ENCODE measurements at places on chromosomes 11 and 22.
A peak's percentile ranks its signal among the peaks of the same experiment; 100 is the strongest.

DNA sequence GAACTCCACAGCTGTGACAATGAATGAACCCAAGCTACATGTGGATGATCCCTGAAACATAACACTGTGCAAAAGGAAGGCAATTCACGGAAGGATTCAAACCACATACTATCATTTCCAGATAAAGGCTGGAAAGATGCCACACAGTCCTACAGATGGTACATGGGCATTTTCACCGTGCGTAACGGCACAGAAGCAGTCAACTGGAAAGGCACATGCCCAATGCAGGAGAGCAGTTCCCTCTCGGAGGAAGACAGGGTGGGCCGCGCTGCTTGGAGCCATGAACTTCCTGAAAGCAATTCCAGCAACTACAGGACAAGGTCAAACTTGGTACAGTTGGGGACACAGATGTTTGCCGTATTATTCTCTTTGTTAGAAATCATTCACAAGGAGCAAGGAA is 103.7 kb downstream of the SHANK2 start:
- DNase-seq = no peak

- DNase-seq = no peak
Measured at GRCh38 chr11:63682066-63683021, 1.0 kb downstream of the RTN3 start.

- DNase-seq = no peak
Measured at GRCh38 chr22:46001426-46002106, 24.6 kb upstream of the WNT7B start.

DNA sequence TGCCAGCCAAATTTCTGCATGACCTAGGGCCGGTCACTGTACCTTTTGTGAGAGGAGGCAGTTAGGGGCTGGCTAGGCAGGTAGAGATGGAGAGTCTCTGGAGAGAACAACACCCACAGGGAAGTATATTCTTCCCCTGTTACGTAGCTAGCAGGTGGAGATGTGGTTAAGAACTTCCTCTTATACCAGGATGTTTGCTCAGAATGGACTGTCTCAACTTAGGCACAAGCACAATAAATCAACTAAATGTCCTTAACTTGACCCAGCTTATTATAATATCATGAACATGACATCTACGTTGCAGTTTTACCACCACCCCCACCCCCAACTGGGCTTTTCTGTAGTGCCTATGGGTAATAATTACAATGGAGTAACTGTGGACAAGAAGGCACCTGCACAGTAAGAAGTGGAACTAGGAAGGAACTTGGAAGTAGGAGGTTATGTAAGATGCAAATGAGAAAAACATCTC is 60.7 kb upstream of the MPEG1 start:
- no peak for DNase-seq

DNA sequence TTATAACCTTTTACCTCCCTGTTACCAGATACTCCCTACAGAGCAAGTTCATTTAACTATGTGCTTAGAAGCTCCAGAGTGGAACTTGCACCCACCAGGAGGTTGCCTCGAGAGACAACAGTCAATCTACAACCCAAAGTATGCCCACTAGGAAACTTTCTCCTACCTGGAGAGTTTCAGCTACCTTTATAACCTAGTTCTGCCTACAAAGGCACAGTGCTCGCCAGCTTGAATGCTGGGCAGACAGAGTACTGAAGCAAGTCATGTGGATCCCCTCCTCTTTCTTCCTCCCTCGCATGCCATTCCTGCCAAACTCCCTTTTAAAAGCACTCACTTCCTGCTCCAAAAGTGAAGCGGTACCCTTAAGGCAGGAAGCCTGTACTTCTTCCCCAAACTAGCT is 258.9 kb downstream of the SWAP70 start:
- DNase-seq = no peak

DNA sequence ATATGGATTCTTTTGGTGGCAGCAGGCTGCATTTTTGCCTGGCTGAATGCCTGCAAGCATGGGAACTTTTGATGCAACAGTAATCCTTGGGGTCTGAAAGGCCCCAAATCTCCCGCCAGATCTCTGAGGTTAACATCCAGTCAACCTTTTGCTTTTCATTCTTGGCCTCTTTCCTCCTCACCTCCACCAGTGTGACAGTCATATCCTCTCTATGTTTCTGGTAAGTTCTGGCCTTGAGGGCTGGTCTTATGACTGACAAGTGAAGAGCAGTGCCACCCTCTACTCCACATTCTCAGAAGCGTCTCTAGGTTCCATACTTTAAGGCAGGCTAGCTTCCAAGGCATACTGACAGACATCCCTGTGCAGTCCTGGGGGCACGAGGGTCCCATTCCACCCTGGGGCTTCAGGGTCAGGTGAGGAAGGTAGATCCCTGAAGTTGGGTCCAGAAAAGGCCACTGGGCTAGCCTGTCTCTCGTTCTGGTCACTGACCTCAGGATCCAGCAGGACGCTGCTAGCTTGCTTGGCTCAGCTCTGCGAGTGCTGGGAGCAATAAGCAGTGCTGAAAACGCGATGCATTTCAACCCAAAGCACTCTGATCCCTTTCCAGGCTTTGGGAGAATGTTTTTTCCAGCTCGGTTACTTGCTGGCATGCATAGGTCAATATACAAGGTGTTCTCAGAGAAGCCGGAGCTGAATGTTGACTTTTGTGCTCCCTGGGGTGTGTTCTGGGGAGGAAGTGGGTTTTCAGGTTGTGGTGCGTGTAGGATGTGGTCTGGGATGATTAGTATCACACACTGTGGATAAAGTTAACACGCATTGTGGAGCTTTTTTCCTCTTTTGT is 75.2 kb downstream of the PTPRJ start:
- DNase-seq = peak; percentile 48

DNA sequence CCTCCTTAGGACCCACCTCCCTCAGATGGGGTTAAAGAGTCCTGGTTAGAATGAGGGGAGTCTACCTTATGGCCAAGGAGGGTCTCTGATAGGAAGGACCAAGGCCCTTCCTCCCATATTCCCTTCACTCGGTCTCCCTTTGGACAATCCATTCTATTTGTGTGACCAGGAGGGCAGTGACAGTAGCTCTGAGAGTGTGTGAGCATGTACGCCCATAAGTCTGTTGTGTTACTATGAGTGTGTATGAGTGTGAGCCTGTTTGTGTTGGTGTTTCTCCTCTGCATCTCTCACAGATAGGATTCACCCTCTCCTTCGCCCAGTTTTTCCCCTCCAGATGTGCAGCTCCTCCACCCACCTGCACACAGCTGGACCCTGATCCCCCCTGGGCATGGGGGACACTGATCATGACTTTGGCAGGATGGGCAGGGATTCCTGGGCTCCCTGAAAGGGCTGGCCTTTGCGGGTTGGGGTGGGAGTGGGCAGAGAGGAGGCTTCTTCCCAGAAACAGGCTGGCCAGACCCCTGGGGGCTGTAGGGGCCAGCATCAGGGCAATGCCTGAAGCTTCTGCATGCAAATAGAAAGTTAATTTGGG is 14.5 kb downstream of the PHLDB1 start:
- DNase-seq = no peak

DNA sequence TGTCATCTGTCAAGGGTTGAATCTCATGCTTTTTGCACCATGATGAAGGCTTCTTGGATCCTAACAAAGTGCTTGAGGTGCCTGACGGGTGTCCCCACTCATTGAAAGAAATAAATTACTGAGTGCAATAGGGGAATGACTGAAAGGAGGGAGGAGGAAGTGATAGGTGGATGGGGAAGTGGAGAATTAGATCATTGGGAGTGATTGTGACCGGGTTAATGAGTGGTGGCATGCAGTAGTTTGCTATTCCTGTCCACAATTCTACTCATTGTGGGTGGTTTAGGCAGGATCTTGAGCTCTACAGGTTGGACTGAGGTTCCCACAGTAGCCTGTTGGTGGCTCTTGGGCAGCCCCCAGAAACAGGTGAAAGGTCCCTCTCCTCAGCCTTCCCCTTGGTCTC is 44.3 kb downstream of the THAP12 start:
- DNase-seq = no peak

GRCh38 chr11:130512662-130513061 is 64.2 kb downstream of the ADAMTS15 start:
- no peak for DNase-seq

DNA sequence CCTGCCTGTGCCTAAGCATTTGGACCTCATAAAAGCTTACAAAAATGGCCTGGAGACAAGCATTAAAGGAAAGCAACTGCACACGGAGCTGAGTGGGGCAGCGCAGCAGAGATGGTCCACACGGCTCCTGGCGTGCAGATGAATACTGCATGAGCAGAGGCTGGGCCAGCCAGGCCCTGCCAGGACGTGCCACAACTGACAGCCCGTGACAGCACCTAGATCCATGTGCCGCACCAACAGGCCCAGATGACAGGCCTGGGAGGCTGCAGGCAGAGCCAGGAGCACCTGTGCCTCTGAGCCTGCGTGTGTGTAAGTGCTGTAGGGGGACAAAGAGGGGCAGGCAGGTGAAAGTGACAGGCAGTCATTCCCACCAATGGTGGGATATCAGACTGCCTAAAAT is 33.4 kb downstream of the MICAL3 start:
- DNase-seq = no peak

GRCh38 chr22:39661842-39662685 is 91.5 kb downstream of the CACNA1I start:
- DNase-seq = peak; percentile 75

- DNase-seq = no peak
Measured at GRCh38 chr22:33886696-33887095, 33.6 kb downstream of the LARGE1 start.

DNA sequence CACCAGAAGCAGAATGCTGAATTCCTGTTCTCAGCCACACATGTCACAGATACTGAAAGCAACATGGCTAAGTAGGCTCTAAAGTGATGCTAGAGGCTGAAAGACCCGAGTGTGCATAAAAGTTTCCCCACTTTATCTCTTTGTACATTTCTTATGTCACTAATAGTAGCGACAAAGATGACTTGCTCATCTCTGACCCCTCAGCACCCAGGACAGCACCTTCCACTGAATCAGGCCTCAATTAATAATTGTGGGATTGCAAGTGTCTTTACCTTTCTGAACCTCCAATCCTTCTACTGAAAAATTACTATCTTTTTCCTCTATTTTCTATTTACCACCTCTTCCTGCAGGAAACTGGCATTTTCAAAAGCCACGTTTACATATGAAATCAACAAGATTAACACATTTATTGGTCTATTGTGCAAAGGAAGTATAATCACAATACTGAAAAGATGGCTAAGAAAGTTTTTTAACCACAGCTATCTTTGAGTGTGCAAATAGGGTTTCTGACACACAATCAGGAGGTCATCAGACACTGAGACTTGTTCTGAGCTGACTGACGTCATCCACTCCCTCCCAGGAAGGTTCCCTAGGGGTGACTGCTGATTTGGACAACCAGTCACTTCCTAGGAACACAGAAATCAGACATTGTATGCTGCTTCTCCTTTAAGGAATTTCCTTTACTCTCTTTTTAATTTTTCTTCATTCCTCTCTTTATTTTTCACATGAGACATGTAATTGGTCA is 213.9 kb upstream of the ISX start:
- DNase-seq = no peak

GRCh38 chr11:73078631-73079030 is 63.5 kb downstream of the FCHSD2 start:
- DNase-seq = no peak

- DNase-seq = no peak
Measured at GRCh38 chr22:45310977-45311531, 1.3 kb downstream of the FAM118A start.

GRCh38 chr11:73870261-73870660 is 6.4 kb downstream of the COA4 start:
- DNase-seq = no peak

DNA sequence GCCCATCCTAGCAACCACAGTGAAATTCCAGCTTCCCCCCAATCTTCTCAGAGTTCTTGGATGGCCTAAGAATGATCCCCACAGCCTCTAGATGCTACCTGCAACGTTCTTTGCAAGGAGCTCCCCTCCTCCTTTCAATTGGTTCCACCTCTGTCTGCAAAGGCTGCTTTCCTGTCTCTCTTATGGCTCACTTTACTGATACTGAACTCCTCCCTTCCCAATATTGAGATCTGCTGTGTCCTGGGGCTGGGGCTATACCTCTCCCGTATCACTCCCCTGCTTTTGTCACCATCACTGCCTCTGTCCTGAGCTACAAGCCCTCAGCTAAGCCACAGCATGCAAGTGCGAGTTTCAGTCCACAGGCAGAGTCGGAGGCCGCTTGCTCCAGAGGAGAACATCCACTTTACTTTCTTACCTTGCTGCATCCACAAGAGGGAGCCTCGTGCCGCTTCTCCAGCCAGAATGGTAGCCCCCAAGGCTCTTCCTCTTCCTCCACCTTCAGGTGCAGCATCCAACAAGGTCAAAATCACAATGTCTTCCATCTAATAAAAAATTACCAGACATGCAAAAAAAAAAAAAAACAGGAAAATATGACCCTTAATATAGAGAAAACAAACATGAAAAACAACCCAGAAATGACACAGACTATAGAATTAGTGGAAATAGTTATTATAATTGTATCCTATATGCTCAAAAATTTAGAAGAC is 48.6 kb upstream of the TMEM45B start:
- DNase-seq = no peak

- DNase-seq = no peak
Measured at GRCh38 chr11:9528573-9529333, 44.7 kb upstream of the WEE1 start.

DNA sequence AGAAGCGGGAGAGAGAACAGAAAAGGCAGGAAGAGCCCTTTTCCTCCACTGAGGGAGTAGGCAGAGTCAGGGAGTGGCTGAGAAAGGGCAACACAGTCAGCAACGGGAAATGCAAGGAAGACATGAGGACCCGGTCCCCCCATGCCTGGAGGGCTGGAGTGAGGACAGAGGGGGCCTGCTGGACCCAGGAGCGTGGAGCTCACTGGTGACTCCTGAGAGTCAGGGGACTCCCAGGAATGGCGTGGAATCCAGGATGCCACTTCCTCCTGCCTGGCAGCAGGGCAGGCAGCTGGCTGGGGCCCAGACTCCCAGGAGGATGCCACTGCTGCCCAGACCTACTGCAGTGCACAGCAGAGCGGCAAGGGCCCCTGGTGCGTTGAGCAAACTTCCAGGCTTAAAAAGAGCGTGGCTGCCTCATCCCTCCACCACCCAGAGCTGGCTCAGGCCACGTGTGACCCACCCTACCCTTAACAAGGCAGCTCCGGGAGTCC is 11.3 kb downstream of the C11orf21 start:
- DNase-seq = no peak

DNA sequence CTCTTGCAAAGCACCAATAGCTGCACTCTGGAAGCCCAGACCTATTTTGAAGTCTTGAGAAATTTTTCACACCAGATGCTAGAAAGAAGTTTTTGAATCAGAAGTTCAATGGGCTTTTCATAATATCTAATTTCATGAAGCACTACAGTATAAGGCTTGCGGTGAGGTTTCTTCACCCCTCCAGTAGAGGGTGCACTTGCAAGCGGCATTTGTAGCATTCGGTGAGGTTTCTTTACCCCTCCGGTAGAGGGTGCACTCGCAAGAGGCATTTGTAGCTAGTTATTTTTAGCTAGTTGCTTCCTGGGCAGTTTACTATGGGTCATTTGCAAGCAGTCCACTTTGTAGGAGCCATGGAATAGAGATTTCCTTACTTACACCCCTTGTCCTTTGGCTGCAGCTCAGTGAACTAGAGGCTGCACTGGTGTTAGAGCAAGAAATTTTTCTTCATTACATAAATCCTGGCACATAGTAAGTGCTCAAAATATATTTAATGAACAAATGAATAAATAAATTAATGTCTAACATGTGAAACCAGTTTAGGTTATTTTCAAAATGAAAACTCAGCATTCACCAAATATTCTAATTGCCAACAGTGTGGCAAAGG is 7.8 kb upstream of the NOX4 start:
- no peak for DNase-seq

Data from activated T-cell treated with anti-CD3 and anti-CD28 coated beads for 48 hours (primary cell).